ENCODE measurements at places on chromosomes 5 and 9. TPM values are rescaled to one million over a fixed set of nuclear protein-coding genes. Genes with fewer than 3 reads are reported as not detected.

The ALDOB gene
- total RNA-seq: not detected

The TTC16 gene
- not detected for total RNA-seq

The IFNB1 gene
- total RNA-seq: not detected

The CCL27 gene
- not detected for total RNA-seq

The DAB2IP gene
- 50.7 TPM for total RNA-seq

The SPINK4 gene
- not detected for total RNA-seq

The ELOVL7 gene
- total RNA-seq: 2.7 TPM

DNA sequence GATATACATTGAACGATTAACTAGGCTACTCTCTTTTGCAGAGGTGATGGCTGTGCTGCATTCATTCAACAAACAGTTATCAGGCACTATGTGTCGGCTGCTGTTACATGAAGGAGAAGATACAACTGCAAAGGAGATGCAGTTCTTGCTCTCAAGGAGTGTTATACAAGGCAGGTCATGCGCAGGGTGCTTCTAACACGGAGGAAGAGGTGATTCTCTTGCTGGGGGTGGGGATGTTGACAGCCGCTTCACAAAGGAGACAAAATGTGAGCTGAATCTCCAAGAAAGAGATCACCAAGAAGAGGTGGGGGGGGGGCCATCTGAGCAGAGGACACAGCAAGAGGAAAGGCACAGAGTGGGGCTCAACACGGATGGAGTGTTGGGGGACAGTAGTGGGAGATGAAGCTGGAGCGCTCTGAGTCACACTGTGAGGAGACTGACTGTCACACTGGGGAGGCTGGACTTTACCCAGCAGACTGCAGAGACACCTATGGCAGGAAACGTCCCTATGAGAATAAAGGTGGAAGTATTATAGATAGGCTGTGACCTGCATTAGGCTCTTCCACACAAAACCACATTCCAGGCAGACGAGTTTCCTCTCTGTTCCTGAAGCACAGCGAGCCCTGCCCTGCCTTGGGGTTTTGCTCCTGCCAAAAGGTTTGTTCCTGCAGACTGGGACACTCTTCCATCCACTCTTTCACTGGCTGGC, 20.9 kb downstream of the NDUFA8 start:
- no peak for DNase-seq

DNA sequence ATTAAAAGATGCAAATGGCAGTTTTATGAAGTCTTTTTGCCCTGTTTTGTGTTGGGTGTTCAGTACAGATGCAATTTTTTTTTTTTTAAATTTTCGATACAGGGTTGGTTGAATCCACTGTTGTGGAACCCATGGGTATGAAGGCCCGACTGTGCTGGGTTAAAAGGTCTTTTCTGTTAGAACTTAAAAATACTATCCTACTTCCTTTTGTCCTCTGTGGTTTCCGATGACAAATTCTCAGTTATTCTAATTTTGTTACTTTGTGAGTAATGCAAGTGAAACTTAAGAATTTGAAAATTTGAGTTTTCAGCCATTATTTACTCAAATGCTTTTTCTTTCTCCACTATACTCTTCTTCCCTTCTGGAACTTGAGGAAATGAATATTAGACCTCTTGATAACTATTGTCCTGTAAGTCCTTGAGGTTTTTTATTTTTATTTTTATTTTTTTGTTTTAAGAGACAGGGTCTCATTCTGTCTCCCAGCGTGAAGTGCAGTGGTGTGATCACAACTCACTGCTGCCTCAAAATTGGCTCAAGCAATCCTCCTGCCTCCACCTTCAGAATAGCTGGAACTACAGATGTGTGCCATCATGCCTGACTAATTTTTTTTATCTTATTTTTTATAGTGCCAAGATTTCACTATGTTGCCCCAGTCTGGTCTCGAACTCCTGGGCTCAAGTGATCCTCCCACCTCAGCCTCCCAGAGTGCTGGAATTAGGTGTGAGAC, 67.5 kb downstream of the ZCCHC7 start:
- DNase-seq: no peak

- DNase-seq: no peak
These were observed 8.2 kb downstream of the IL17B start for GRCh38 chr5:149370878-149371277.

GRCh38 chr5:137280656-137281055, 218.5 kb downstream of the SPOCK1 start:
- no peak for DNase-seq

GRCh38 chr5:159040181-159040580, 59.5 kb downstream of the EBF1 start:
- DNase-seq: no peak

GRCh38 chr9:121222524-121223171, 21.0 kb upstream of the RAB14 start:
- no peak for DNase-seq

DNA sequence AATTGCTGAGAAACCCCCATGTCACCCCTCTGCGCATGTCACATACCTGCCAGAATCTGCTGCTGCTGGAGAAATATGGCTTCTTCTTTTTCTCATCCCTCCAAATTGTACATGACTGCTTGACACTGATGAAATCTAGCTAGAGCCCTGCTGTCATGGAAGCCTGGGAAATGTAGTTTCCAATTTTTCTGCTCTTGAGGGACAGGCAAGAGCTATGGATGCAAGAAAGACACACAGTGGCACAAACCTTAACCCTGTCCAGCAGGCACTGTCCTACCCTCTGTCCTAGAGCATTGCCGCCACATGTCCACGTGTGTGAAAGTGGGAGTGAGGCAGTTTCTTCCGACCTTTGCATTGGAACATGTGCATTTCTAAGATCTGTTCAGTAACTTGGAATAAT, 255.5 kb upstream of the SEMA6A start:
- no peak for DNase-seq

DNA sequence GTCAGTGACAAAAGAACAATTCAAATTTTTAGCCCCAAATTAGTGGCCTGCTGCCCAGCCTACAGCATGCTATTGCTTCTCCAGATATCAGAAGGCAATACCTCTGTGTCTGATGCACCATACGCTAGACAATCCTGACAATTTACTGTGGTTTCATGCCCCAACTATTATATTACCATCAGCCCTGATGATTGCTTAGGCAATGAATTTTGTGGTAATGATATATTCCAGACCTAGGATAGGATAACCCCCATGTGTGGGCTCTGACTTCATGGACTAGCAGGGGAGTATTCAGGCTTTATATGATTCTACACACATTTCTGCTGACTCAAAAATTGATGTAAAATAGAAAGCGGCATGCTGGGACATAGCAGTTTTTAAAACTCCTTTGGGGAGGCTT, 168.7 kb upstream of the FST start:
- DNase-seq: no peak

DNA sequence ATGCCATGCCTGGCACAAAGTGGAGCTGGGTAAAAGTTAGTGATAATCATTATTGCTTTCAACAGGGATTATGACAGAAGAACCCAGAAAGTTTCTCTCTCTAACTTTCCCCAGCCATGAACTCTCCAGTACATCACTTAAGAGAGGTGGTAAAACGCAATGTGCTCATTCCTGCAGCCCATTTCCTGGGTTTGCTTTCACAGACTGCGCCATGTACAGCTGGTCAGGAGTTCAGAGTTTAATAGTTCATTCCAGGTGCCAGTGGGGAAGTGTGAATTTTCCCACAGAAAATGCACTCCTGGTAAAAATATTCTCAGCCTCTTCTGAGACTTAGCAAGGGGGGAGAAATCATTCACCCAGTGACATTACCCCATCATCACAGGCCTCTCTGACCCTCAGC, 35.5 kb downstream of the ADAM19 start:
- no peak for DNase-seq

- DNase-seq: peak; percentile 60
These were observed 77.7 kb upstream of the ADAMTS2 start for GRCh38 chr5:179422908-179423481.

DNA sequence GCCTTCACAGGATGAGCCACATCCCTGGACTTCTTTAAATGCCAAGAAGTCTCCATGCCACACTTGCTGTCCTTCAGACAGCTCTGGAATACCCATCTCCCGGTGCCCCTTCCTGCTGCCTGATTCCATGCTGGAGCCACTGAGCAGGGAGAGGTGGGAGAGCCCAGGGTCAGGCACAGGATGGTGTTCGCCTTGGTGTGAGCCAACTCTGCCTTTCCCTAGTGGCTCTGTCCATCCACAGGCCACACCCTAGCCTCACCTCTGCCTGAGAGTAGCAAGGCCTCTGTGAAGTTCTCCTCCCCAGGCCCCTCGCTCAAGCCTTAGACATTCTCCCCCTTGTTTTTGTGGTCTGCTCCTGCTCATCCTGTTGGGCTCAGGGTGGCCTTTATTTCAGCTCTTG, 54.2 kb upstream of the ANGPTL2 start:
- peak; percentile 51 for DNase-seq

DNA sequence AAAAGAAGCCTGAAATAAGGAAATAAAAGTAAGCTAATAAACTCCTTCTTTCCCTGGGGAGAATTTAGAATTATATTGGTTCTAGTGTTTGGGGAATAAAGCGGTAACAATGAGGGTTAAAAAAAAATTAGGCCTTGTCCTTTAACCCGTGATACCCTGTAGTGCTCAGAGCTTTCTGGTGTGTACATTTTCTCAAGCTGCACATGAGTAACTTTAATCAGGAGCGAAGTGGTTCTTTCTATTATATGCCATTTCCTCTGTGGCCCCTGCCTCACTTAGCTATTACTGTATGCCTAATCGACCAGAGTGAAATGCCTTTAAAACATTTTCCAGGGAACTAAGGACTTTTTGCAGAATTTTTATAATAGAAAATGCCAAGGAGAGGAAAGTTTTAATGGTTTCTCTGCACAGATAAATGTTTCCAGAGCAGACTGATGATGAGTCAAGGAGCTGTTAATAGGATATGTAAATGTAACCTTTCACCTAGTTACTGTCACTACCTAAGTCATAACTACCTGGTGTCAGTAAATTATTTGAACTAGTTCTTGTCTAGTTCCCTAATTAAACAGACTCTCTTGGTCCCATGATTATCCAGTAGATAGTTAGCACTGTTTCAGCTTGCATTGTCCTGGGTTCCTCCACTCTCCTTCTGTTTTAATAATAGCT, 7.6 kb downstream of the PAM start:
- DNase-seq: no peak

DNA sequence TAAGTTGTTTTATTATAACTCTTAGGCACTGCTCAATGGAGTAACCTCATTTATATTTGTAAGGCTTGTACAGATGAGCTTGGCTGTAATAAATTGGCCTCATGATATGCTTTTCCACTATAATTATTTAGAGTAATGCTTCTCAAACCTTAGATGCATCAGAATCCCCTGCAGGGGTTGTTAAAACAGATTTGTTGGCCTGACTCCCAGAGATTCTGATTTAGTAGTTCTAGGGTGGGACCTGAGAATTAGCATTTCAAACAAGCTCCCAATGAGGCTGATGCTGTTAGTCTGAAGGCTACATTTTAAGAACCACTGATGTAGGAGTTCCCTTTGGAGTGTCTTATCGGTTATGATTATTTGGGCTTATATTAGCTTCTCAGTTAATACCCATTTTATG, 38.2 kb upstream of the ARSB start:
- DNase-seq: no peak

DNA sequence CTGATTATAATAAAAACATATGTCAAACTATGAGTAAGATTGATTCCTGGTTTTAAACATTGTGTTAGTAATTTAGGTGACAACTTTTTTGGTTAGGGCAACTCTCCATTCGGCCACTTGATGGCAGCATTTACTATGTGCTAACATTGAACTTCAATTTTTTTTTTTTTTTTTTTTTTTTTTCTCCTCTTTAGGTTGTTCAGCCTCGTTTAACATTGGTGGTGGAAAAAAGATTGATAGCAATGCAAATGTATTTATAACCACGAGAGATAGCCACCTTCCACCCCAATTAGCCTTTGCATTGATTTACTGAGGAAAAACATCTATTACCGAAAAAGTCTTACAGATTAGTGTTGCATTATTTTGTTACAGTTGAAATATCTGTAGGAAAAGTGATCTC, 159.1 kb downstream of the CSNK1G3 start:
- DNase-seq: no peak

DNA sequence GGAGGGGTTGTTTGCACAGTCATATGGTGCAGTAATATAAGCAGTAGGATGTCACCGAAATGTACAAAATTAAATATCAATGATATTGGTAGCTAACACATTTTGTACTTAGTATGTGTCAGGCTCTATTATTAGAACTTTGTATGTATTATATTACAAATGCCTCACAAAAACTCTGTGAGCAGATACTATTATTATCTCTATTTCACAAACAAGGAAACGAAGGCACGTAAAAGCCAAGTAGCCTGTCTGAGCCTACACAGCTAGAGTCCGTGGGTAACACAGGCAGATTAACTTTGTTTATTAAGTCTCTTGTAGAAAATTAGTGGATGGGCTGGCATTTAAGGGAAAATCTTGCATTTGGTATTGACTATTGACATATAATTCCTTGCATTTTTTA, 284.3 kb upstream of the DAB2 start:
- no peak for DNase-seq

DNA sequence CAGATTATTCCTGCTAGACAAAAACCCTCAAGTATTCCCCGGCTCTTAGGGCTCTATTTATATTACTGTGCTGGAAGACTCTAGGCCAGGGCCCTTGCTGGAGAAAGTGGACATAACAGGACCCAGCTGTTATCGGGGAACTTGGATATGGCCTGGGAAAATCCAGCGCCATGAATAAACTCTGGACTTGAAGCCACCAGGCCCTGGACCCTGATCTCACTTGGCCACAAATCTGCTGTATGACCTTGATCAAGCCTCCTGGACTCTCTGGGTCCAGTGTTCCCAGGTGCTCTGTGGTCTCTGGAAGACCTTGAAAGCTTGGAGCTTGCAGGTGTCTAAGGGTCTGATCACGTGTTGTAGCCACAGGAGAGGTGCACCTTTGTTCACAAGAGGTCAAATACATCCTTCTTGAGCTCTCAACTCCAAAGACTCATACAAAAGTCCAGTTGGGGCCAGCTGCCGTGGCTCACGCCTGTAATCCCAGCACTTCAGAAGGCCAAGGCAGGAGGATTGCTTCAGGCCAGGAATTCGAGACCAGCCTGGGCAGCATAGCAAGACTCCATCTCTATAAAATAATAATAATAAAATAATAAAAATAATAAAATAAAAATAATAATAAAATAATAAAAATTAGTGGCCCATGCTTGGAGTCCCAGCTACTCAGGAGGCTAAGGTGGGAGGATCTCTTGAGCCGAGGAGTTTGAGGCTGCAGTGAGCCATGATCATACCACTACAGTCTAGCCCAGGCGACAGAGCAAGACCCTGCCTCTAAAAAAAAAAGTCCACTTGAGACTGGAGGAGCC, 26.5 kb downstream of the COL27A1 start:
- DNase-seq: peak; percentile 84

- DNase-seq: no peak
These were observed 265.3 kb downstream of the DOCK8 start for GRCh38 chr9:479971-480350.
